Fibroblast of skin of back (primary cell): ENCODE measurements at places on chromosomes 1 and 21.

GRCh38 chr1:20265250-20265649 lies 25.4 kb upstream of the VWA5B1 start:
- no peak for DNase-seq

DNA sequence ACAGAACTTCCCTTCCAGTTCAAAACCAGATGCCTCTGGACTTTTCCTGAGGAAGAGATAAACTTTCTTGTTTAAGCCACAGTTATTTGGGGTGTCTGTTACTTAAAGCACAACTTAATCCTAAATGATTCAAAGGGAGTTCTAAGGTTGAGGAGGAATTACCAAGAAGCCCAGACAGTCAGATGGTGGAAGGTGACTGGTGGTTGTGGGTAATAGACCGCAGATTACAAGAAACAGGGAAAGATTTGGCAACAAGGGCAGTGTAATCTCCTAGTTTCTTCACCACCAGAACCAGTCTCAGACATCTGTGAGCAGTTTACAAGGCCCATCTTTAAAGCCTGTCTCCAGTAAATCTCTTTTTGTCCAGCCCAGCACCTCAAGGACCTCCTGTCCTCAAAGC lies 130.1 kb upstream of the CTTNBP2NL start:
- no peak for DNase-seq

GRCh38 chr21:46435786-46436227 lies 22.9 kb upstream of the DIP2A start:
- DNase-seq = no peak

DNA sequence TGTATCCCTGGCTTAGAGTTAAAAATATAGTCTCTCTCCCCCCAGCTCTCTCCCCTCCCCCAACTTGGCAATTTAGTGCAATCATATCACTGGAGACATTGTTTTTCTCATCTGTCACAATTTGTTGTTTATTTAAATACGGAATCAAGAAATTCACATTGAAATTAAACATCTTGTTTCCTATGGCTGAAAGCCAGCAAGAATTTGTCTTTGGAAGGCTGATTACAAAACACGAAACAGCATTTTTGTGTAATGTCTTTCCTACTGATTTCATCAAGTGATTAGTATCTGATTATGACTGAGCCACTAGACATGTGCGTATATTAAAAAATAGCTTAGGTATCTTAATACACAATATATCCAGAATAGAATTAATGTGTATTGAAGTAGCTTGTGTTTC lies 119.7 kb downstream of the LYPLAL1 start:
- no peak for DNase-seq
